Natural killer cell (primary cell): ENCODE measurements at places on chromosomes 5 and 9. TPM values are rescaled to one million over a fixed set of nuclear protein-coding genes. Genes with fewer than 3 reads are reported as not detected.

Gene PAEP
- total RNA-seq = not detected

Gene FOXD4L4
- not detected for total RNA-seq

DNA sequence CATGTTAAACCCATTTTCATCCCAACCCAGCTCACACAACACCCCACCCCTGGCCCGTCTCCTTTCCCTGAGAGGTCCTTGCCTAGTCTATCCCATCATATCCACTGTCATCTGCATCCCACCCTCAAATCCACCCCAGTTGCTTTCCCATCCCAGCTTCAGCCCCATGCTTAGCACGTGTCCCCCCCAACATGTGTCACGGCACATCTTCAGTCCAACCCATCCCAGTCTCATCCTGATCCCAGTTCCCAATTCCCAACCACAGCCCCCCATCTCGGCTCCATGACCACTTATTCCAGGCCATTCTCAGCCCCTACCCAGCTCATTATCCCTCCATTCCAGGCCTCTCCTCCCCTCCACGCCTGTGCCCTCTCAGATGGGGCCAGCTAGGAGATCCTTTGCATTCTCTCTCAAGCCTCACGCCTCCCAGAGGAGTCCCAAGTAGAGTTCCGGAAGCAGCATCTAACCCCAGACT, 605 bp upstream of the DBN1 start:
- no peak for DNase-seq
- H3K27ac ChIP-seq = no peak overlapping the region
- peaks cover 15% of the 10 kb centered on the region for H3K27me3 ChIP-seq
- H3K4me3 ChIP-seq = no peak overlapping the region
- peaks cover 35% of the 10 kb centered on the region for H3K4me1 ChIP-seq
- H3K36me3 ChIP-seq = no peaks in the 10 kb centered on the region

GRCh38 chr9:88303721-88304451, 84.4 kb upstream of the SPIN1 start:
- no peak overlapping the region for H3K4me3 ChIP-seq
- H3K4me1 ChIP-seq = no peaks in the 10 kb centered on the region
- no peak overlapping the region for H3K27ac ChIP-seq
- no peaks in the 10 kb centered on the region for H3K36me3 ChIP-seq
- no peak for DNase-seq

DNA sequence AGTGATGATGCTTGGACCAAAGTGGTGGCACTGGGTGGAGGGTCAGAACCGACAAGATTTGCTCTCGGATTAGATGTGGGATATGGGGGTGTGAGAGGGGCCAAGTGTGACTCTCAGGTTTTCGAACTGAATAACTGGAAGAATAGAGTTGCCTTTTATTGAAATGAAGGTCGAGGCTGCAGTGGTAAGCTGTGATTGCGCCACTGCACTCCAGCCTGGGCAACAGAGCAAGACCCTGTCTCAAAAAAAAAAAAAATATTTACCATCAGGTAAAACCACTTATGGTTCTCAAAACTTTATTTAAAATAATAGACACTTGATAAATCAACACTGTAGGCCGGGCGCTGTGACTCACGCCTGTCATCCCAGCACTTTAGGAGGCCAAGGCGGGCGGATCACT, 27.2 kb downstream of the EXOSC2 start:
- H3K36me3 ChIP-seq = no peaks in the 10 kb centered on the region
- no peaks in the 10 kb centered on the region for H3K4me1 ChIP-seq
- H3K4me3 ChIP-seq = no peak overlapping the region
- DNase-seq = no peak
- no peak overlapping the region for H3K27ac ChIP-seq
- H3K27me3 ChIP-seq = no peaks in the 10 kb centered on the region

- H3K4me3 ChIP-seq = no peak overlapping the region
- DNase-seq = no peak
- H3K36me3 ChIP-seq = peaks cover 61% of the 10 kb centered on the region
- H3K27me3 ChIP-seq = no peaks in the 10 kb centered on the region
- no peak overlapping the region for H3K27ac ChIP-seq
Measured at GRCh38 chr5:459562-460272, 16.7 kb downstream of the EXOC3 start.
